ENCODE measurements at places on chromosomes 1 and 21.
A peak's percentile ranks its signal among the peaks of the same experiment; 100 is the strongest.

GRCh38 chr21:36325373-36326010, 5.5 kb downstream of the MORC3 start:
- no peak for DNase-seq

- no peak for DNase-seq
Observed at GRCh38 chr1:20632386-20632785, 872 bp upstream of the PINK1 start.

DNA sequence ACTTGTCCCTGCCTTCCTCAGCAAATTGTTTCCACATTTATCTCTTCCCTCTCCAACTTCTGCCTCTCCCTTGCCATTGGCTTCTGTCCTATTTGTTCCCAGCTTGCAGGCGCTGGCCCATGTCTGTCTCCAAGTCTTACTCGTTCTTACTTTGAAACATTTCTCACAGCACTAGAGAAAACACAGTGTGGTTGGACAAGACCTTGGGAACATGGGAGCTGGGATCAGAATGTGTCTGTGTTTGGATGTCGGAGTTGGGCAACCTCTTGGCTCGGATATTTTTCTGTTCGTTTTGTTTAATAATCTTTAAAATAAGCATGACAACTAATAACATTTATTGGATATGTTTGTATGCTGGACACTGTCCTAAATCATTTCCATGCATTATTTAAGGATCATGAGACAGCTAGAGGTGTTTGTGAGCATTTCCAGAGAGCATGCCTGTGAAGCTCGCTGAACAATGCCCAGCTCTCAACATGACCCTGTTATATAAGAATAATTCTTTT, 5.9 kb upstream of the BRWD1 start:
- no peak for DNase-seq

DNA sequence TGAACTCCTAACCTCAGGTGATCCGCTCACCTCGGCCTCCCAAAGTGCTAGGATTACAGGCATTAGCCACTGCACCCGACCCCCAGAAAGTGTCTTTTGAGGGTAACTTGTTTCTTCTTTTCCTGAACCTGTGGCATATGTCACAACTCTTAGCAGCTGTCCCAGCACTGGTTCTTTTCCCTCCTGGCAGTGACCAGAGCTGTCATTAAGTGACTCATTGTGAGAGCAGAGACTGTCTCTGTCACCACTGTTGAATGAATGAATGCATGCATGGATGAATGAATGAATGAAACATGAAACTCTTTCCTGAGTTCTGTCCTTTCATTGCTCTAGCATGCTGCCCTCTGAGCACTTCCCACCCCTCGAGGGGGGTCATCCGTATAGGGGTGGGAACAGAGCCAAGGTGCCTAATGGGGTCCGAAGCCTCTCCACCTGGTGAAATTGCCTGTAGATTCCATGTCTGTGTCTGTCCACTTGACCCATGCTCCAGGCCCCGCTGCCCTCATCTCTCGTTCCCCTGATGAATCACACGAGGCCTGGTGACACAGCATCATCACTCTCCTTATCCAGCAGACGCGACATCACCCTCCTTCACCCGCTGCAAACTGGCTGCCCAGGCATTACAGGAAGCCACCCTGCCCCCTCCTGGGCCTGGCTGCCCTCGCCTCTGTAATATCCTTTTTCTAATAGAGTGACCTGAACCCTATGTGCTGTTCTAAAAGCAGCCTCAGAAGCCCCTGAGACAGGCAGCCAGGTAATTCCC, 75.0 kb downstream of the IGSF21 start:
- DNase-seq = peak; percentile 0

- no peak for DNase-seq
Observed at GRCh38 chr1:157004806-157005205, 40.7 kb downstream of the ARHGEF11 start.

DNA sequence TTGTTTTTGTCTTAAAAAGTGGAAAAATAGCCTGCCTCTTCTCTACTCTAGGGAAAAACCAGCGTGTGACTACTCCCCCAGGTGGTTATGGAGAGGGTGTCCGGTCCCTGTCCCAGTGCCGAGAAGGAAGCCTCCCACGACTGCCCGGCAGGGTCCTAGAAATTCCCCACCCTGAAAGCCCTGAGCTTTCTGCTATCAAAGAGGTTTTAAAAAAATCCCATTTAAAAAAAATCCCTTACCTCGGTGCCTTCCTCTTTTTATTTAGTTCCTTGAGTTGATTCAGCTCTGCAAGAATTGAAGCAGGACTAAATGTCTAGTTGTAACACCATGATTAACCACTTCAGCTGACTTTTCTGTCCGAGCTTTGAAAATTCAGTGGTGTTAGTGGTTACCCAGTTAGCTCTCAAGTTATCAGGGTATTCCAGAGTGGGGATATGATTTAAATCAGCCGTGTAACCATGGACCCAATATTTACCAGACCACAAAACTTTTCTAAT, 35.0 kb upstream of the TDRD10 start:
- DNase-seq = no peak

DNA sequence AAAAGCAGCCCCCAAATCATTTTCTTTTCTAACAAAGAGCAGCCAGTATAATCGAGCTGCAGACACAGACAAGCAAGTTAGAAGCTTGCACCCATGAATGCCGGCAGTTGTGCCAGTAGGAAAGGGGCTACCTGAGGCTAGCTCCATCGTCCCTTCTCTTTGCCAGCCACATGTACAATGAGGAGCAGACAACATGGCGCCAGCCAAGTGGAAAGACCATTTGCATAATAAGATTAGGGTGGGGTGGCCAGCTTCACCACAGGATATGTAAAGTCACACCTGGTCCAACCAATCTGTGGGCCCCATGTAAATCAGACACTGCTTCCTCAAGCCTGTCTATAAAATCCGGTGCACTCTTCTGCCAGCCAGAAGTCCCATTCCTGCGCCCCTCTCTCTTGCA, 103.7 kb downstream of the CCDC185 start:
- no peak for DNase-seq

DNA sequence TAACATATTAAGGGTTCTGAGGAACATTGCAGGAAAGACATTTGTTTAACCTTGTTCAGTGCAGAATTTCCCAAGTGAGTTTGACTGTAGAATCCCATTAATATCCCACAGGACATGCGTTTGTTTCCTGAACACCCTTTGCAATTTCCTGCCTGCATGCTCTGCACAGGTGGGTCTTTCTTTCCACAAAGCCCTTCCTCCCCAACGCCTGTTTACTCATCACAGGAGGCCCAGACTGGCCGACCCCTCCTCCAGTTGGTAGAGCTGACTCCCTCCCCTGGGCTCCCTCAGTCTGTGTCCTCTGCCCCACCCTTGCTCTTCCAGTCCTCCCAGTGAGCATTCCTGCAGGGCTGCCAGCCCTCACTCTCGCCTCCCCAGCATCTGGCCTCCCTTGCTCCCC, 47.5 kb upstream of the CTPS1 start:
- no peak for DNase-seq

- no peak for DNase-seq
Observed at GRCh38 chr1:17551755-17552234, 12.3 kb downstream of the ARHGEF10L start.

DNA sequence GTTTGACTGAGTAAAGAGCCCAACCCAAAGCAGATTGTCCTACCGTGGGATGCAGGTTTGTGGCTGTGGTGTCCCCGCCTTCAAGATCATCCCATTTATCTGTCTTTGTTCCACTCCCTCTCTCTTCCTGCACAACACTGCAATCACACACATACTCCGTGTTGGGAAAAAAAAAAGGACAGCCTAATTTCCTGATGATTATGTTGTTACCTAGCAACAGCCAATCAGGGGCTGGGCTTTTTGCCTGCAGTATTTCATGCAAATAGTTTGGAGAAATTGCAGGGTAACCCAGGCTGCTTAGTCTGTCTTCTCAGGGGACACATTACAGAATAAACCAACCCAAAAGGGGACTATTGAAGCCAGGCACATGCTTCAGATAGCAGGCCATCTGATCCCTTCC, 38.3 kb downstream of the PHC2 start:
- no peak for DNase-seq

DNA sequence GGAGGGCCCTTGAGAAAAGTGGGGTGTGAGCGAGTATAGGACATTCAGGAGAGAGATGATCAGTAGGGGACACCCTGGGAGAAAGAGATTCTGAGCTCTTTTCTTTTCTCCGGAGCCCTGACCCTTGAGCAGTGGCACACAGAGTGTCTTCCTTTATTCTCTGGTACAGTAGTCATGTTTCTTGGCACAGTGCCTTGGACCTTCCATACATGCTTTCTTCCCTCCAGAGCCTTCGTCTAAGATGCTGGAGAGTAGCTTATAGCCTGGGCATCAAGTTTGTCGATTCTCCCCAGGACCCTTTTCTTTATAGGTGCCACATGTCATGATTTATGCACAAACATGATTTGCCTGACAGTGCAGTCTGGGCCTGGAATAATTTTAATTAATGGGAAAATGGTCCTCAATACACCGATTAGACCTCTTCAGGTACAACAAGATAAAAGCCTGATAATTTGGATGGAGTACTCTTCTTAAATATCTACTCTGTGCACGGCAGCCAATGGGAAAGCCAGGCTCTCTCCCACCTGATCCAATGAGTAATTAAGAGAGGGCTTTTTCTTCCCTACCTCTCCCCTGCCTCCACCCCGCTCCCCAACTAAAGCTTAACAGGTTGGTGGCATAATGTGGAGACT, at the start of gene TBX19:
Gene TBX19, plus strand, starts transcription at position 582 of the 632 bp plus-strand sequence. CDS start 214 bp downstream, outside the sequence.
- no peak for DNase-seq

DNA sequence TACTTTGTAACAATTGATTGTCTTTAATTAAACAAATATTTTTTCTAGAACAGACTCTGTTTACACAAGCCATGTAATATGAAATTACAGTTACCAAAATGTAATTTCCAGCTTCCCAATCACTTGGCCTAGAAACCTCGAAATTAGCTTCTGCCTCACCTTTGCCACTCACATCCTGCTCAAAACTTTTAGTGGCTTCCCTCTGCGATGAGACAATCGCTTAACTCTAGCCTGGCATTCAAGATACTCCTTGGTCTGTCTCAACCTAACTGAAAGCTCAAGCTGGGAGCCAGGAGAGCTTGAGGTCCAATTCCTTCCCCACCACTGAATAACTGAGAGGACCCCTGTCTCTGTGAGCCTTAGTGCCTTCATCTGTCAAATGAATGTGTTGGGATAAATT, 42.8 kb downstream of the GFI1 start:
- DNase-seq = no peak

DNA sequence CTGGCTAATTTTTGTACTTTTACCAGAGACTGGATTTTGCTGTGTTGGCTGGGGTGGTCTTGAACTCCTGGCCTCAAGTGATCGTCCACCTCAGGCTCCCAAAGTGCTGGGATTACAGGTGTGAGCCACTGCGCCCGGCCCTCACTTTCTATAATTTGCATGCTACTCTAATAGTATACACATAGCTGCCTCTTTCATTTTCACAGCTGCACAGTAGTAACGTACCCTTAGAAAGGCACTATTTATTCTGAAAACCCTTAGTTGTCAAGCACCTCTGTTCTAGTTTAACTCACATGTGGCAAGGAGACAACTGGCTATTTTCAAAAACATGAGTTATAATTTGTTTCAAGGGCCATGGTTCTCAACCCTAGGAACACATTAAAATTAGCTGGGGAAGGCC, 17.2 kb downstream of the TPM3 start:
- DNase-seq = no peak

- DNase-seq = peak; percentile 46
Observed at GRCh38 chr1:173095632-173096031, 44.9 kb upstream of the TNFSF18 start.

DNA sequence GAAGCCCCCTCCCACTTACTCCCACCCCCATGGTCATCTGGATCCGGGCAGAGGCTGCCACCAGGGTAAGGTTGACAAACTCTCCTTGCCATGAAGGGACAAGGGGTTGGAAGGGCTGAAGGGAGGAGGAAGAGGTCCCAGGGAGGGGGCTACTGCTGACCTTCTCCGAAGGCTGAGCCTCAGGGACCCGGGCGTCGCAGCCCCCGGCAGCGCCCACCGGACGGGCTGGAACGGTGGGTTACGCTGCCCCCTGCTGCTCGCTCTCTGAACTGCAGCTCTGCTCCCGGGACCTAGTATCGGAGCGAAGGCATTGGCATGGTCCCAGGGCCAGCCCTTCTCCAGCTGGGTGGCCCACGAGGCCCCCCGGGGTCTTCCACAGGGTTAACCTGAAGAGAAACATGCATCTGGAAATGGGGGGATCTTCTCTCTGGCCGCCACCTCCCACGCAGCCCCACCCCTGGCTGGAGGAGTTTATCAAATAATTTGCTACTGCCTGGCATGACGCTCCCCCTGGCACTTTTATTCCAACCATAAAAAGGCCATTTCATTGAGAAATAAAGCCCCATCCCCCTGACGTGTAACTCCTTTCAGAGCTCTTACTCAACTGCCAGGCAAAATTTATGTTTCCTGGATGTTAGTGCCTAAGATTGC, 70.4 kb upstream of the TARDBP start:
- no peak for DNase-seq

- DNase-seq = no peak
Observed at GRCh38 chr21:34965200-34966174, 83.6 kb downstream of the RUNX1 start.

- no peak for DNase-seq
Observed at GRCh38 chr1:226684026-226684425, 55.1 kb downstream of the ITPKB start.

GRCh38 chr1:153343040-153343681, 5.5 kb downstream of the PGLYRP4 start:
- DNase-seq = no peak

DNA sequence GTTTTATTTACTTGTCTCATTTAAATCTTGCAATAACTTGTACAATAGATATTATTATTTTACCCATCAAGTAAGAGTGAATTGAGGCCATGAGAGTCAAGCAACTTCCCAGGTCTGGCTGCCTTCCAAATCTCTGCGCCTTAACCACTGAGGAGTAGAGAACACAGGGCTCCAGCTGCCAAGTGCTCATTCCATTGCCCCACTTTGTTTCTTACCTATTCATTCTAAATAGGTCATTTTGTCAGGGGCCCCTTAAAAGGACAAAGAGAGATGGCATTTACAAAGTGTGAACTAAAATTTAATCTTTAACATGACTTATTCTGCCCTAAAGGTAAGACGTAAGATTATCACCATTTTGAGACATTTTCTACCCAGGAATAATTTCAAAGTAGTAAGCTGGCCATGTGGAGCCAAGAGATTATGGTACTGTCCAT, 3.5 kb downstream of the PPP1R15B start:
- no peak for DNase-seq

DNA sequence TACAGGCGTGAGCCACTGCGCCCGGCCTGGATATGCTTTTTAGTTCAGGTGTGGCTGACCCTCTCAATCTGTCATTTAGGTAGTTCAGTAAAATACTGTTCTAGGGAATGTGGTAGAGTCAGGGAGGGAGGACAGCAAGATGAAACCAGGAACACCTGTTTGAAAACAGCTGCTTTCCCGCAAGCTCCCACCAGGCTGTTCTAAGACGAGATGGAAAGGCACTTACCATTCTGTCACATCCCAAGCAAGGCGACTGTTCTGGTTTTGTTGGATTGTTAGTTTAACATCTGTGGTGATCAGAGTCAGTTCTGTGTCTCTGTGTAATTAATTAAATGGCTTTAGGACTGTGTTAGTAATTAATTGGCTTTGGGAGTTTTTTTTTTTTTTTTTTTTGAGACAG, 2.9 kb downstream of the CHAF1B start:
- peak; percentile 7 for DNase-seq

Measured in skeletal muscle cell (primary cell).